ENCODE measurements at places on chromosomes 16 and 17.

DNA sequence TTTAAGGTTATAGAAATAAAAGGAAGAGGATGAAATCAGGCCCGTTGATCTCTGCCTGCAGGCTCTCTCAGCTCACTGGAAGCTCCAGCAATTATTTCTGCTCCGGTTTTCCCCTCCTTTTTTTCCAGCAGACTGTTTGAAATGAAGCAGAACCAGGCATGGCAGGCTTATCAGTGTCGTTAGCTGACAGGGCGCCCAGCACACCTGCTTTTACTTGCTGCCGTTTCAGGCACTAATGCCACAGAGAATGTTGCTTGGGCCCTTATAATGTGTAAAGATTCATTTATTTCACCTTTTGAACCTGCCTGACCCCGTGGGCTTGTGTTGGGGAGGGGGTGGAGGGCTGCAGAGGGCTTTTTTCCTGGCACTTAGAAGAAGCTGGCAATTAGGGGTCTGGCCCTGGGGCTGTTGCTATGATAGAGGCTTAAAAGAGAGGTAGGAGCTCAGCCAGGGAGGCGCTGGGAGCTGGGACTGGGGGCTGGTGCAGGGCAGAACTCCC, 108.1 kb downstream of the IRX3 start:
- DNase-seq: no peak

DNA sequence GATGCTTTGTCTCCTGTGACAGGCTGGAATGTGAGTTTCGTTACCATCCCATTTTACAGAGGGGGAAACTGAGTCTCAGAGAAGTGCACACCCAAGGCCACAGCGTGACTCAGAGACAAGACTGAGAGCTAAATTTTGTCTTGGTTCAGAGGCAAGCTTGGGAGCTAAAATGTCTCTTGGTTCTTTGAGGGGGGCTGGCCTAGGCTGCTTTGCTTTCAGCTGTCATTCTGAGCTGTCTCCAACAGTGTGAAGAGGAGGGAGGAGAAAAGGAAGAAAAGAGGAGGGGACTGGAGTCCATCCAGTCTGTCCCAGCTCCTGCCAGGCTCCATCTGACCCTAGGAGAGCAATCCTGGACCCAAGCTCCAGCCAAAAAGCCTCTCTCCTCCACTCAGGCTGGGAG, at the start of gene CLEC19A:
CLEC19A (plus strand) TSS at position 301 of the 400 bp plus-strand sequence. CDS start 121 bp downstream, outside the sequence.
- DNase-seq: no peak

GRCh38 chr16:26395700-26396099, 671.0 kb upstream of the C16orf82 start:
- no peak for DNase-seq

GRCh38 chr17:16980813-16981731, 9.2 kb upstream of the TNFRSF13B start:
- peak; percentile 4 for DNase-seq

- DNase-seq: no peak
These were observed 23.8 kb downstream of the ADCY7 start for GRCh38 chr16:50289950-50290764.

- DNase-seq: no peak
These were observed 32.0 kb upstream of the TOX3 start for GRCh38 chr16:52578829-52579498.

DNA sequence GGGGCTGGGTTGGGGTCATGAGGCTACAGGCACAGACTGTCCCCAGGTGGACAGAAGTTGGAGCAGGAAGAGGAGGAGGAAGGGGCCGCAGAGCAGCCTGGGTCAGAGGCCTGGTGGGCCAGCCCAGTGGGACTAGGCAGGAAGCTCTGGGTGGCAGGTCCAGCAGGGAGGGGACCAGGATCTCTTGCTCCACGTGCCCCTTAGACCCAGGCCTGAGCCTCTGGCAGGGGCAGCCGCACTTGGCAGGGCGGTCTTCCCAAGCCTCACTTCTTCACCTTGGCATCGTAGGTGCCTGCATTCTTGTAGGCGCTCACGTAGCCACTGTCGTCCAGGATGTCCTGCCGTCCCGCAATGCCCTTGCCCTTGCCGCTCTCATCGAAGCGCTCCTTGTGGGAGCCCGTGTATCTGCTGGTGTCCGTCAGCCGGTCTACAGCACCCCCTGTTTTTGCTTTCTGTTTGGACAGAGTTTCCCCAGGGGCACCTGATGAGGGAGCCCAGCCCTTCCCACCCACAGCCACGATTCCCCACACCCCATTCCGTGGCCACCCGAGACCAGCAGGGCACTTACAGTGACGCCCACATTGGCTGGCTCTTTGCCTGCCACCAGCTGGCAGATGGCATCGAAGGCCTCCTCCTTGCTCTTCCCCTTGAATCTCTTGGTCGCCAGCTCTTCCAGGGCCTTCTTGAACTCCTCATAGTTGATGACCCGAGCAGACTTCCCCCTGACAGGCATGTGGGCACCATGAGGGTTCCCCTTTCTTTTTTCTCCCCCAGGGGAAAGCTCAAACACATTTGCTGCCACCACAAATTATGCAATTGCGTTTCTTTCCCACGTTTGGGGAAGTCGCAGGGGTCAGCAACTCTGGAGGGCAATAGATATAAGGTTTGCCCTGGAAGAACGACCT, 3.1 kb downstream of the TPPP3 start:
- DNase-seq: no peak

DNA sequence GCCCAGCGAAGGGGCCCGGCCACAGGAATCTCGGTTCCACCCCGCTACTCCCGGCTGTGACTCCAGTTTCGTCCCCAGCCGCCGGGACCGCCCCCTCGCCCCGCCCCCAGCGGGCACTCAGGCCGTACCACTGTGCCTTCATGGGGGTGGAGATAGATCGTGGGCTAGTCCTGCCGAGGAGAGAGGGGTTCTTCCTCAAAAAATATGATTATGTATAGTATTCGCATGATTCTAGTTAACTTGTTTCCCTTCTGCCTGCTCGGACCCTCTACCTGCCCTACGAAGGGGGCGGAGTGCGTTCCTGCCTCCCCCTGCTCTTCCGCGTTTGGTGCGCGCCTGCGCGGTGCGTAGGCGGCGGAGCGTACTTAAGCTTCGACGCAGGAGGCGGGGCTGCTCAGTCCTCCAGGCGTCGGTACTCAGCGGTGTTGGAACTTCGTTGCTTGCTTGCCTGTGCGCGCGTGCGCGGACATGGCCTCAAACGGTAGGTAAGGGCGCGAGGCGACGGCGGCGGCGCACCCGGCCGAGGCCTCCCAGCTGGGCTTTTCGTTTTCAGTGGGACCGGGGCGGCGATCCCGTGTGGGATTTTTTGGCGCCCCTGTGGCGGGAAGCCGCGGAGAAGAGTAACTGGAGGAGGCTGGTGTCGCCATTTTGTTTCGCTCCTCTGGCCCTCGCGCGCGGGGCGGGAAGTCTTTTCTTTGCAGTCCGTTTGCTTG, at the start of gene FUS:
FUS (plus strand) TSS at position 393 of the 713 bp plus-strand sequence; CDS start at position 469, 76 bp downstream.
- DNase-seq: no peak

DNA sequence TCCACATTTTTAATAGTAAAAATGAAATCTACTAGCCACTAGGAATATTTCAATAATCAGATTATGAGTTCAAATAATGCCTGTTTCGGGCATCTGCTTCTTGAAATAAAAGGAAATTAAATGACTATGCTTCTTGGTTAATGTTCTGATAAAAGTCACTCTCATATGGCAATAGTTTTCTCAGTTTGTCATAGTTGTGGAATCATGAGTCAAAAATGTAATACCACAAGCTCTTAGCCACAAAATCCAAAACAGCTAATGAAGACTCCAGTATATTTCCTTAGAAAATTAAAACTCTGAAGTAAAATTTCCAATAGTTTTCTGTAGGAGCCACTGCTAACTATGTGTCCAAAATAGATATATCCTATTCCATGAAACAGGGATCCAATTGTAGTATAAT, 676.3 kb upstream of the CDH8 start:
- DNase-seq: no peak

DNA sequence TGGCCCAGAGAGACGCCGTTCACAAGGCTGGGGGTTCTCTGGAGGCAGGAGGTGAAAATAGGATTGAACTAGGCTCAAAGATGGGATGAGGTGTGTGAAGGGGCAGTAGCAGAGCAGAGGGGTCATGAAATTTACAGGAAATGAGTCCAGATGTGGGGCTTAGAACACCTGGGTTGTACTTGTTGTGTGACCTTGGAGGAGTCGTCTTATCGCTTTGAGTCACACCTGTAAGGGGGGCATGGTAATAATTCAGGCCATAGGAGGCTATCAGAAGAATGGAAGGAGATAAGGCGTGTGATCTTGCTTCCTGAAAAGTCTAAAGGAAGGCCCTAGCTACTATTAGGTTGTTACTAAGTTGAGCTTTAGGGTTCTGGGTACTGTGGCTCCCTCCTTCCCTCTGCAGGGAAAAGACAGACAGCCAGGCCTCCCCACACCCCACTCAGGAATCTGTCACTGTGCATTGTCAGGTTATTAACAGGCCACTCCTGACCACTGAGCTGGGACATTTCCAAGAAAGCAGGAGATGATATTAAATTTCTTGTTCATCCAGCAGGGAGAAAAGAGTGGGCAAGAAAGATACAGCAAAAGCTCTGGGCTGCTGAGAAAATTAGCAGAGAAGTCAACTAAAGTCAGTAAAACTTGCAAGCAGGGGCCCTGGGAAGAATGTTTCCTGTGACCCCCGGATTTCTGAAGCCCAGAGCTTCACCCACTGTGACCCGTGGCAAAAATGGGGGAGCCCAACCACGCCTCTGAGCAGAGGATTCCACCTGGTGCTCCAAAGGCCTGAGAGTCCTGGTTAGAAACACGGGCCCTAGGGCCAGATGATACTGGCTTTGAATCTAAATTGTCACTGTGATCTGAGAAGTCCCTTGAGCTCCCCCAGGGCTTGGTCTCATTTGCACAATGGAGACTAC, 6.0 kb upstream of the CDC42EP4 start:
- DNase-seq: no peak

- no peak for DNase-seq
These were observed 72.3 kb upstream of the LHX1 start for GRCh38 chr17:36864827-36865430.

DNA sequence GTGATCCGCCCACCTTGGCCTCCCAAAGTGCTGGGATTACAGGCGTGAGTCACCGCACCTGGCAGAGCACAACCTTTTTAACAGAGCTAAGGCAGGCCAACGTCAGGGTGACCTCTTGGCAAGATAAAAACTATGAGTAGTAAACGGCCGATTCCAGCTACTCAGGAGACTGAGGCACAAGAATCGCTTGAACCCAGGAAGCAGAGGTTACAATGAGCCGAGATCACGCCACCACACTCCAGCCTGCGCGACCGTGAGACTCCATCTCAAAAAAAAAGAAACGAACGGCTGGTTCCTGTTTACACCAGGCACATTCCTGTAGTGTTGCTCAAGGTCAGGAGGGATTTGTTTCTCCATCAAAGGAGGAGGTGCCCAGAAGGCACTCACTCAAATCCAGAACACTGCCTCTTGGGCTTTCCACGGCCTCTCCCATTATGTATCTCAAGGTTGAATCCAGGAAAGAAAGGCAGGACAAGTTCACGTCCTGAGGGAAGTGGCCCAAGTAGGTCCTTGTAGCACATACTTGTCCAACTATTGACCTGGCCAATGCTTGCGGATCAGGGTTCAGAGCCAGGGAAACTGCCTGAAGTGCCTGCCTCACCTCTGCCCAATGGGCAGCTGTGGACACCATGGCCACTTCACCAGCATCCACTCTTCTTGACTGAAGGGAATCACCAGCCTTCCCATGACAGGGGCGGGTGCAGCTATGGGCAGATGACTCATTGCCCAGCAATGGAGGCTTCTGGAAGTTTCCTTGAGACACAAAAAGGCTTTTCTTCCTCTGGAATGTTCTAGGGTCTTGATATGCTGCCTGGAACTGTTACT, 13.5 kb downstream of the KNOP1 start:
- no peak for DNase-seq

DNA sequence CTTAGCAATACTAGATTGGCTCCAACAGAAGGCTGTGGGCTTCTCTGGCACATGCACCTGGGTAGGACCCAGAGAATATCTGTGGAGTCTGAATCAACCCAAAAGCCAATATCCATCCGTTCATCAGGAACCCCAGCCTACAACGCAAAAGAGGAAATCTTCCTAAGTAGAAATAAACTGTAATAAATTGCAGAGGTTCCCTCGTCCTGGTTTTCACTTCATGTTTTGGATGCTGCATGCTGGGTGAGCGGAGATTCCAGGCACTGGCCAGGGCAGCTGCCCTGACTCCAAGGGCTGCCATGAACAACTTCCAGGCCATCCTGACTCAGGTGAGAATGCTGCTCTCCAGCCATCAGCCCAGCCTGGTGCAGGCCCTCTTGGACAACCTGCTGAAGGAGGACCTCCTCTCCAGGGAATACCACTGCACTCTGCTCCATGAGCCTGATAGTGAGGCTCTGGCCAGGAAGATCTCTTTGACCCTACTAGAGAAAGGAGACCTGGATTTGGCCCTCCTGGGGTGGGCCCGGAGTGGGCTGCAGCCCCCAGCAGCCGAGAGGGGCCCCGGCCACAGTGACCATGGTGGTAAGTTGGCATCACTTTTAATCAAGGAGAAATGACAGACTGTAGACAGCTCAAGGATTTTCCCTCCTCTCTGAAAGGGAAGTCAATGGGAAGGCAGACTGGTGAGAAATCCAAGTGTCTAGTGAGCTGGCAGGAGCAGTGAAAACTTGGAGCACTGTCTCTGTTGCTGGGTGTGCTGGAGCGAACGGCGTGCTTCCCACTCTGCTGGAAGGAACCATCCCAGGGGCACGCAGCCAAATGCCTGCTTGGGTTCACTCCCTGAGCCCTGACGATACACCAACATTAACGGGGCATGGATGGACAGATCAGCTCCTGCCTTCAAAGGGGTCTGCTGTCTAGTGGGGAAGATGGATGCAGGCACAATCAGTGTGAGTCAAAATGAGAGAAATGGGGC, 10.7 kb upstream of the CIITA start:
- DNase-seq: no peak

DNA sequence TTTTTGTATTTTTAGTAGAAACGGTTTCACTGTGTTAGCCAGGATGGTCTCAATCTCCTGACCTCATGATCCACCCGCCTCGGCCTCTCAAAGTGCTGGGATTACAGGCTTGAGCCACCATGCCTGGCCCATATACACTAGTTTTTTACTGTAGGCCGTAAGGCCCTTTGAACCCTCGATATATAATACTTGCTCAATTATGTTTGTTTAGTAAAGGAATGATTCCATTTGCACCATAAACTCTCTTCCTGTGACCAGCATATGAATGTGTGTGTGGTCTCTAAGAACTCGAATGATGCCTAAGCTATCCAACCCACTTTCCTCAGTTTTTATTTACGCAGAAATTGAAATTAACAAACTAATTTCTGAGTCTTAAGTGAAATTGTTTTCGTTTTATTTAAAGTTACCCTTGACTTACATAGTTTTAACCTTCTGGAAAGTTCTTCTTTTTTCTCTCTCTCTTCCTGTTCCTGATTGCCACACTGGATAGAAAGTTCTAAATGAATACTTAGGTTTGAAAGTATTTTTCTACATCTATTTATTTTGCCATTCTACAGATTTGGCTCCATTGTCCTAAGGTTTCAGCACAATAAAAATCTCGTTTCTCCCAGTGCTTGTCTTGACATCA, 37.9 kb downstream of the PIGL start:
- DNase-seq: no peak

DNA sequence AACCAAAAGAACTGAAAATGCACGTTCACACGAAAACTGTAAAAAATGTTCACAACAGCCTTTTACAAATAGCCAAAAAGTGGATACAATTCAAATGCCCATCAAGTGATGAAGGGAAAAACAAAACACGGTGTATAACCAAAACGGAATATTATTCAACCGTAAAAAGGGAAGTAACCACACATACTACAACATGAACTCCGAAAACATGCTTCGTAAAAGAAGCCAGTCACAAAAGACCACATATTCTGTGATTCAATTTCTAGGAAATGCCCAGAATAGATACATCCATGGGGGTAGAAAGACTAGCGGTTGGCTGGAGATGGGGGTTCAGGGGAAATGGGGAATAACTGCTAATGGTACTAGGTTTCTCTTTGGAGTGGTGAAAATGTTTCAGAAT, 81.5 kb upstream of the TRAP1 start:
- DNase-seq: no peak

GRCh38 chr17:77282524-77283515, 142.1 kb downstream of the SEC14L1 start:
- DNase-seq: no peak

All from DMS 273 treated with DMSO at 0.1 percent for 48 hours (cell line).